ENCODE measurements at places on chromosomes 7 and 10.

DNA sequence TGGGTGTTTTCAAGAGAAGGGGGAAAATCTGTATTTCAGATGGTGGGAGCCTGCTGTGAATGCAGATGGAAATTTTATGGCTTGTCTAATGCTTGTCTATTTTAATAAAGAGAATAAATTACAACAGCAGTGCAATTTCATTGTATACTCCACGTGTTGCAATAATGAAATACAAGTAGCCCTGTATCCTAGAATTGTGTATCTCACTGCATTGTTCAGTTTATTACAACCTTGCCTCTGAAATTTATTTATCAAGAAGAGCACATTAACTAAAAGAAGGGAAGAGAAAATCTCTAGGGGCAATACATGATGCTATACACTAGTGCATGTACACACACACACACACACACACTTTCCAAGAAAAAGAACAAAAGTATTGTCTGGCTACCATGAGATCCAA, 21.8 kb downstream of the ANK3 start:
- no peak for DNase-seq

- no peak for DNase-seq
Observed at GRCh38 chr7:79453558-79454360, at the start of gene MAGI2. TSS of gene MAGI2 (minus strand) at chr7:79453667. CDS start at chr7:79453320, 347 bp downstream.

GRCh38 chr7:72429316-72429715, 17.2 kb upstream of the CALN1 start:
- no peak for DNase-seq

- no peak for DNase-seq
Observed at GRCh38 chr7:116783666-116784318, 78.6 kb upstream of the CAPZA2 start.

GRCh38 chr10:21505711-21506278, 19.7 kb downstream of the SKIDA1 start:
- DNase-seq = no peak

DNA sequence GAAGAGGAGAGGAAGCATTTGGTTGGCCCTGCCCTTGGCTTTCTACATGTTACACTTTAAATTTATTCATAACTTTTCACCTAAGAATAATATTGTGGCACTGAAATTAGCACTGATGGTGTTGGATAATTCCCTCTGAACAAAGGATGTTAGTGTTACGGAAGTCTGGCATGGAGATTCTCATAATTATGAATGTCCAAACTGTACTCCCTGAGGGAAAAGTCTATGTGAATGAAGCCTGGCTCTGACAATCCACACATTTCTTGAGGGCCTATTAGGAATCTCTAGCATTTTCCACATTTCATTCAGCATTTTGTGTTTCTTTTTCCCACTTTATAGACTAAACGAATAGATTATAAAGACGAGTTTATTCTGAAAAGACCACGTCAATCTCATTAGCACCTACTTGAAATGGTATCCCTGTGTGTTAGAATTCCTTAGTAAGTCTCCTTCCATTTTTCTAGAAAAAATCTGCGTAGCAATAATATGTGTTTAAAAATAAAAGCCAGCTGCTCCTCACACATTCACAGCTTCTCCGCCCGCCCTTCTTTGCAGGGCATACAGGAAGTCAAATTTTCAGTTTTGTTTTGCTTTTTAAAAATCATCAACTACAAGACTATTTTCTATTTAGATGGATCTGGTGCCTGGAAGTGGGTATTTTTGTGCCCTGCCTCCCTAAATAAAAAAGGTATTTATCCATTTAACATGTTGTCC, 131.8 kb upstream of the PALS2 start:
- DNase-seq = no peak

DNA sequence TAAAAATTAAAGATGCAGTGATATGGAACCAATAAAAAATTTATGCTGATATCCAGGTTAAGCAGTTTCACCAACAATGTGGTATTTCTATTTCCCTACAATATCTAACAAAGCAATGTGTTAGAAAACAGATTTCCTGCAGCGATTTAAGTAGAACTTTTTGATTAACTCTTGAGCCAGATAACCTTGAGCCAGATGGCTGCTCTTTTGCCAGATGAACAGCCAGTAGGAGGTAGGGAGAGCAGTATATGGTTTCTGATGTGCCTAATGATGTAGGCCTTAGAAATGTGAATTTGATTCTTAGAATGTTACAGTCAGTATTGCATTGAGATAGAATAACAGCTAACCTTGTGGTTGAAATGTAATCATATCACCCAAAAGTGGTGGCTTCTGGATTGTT, 31.1 kb downstream of the STAMBPL1 start:
- DNase-seq = no peak

- no peak for DNase-seq
Observed at GRCh38 chr7:156999958-157000726, 10.3 kb downstream of the MNX1 start.

DNA sequence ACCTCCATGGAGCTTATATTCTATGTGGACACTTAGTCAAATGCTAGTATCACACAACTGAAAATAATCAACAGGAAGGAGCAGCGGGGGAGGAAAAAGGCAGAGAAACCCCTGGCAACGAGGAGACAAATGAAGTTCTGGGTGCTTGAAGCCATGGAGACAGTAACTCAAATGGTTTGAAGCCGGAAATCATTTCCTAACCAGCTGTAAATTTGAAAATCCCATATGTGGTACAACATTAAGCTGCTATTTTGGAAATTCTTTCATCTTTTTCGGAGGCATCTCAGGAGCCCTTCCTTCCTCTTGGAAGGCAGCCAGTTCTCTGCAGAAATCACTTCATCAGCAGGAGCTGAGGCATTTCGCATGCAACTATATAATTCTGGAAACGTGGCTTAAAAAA, 91.4 kb downstream of the PPP1R3C start:
- no peak for DNase-seq

DNA sequence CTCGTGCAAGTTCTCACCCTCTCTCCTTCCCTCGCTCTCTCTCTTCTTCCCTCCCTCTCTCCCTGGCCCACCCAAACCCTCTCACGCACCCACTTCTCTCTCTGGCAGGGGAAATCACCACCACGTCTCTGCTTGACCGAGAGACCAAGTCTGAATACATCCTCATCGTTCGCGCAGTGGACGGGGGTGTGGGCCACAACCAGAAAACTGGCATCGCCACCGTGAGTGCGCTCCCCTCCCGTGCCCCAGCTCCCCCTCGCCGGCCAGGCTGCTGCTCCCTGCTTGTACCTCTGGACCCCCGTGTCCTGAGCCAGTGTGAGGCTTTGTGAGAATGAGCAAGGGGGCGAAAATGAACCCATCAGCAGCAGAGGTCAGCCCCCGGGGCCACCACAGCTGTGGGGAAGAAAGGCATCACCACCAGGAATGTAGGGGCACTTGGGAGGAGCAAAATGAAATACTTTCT, 25.5 kb downstream of the C10orf105 start:
- no peak for DNase-seq

- DNase-seq = no peak
Observed at GRCh38 chr10:48439031-48439430, 132.6 kb downstream of the MAPK8 start.

DNA sequence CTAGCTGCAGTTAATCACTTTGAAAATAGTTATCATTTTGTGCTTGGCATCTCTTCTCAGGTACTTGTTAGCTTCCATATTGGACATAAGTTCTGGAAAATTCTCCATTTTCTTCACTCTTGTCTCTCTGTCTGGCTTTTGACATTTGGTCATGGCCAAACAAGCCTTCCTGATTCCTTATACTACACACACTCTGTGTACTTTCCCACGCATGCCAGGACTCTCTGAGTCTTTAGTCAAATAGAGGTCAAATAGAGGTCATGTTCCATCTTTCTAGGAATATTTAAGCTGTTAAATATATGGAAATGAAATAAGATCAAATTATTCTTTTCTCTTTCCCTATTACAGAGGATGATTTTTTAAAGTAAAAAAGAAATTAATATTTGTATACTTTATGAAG, 235.5 kb upstream of the PLXDC2 start:
- no peak for DNase-seq

GRCh38 chr10:88804083-88804812, 1.7 kb downstream of the LIPM start:
- no peak for DNase-seq

DNA sequence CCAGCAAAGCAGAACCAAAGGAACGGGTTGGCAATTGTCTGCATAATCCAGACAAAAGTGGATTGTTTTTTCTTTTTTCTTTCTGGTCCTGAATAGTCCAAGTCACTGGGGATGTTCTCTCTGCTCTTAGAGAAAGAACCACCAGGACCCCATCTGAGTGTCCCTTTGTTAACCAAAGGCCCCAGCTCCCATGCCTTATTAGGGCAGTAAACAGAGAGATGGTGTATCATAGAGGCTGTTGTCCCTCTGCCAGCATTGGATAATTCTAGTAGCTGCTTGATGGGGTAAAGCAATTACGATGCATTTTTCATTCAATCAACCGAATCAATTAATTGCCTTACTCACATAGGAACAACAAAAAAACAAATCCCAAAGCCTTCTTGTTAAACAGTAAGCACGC, 213.0 kb downstream of the BUB3 start:
- no peak for DNase-seq

GRCh38 chr10:70052462-70053217, at the start of gene MACROH2A2:
TSS of gene MACROH2A2 (plus strand) at chr10:70052846. CDS start at chr10:70075659, 22,813 bp downstream.
- no peak for DNase-seq

DNA sequence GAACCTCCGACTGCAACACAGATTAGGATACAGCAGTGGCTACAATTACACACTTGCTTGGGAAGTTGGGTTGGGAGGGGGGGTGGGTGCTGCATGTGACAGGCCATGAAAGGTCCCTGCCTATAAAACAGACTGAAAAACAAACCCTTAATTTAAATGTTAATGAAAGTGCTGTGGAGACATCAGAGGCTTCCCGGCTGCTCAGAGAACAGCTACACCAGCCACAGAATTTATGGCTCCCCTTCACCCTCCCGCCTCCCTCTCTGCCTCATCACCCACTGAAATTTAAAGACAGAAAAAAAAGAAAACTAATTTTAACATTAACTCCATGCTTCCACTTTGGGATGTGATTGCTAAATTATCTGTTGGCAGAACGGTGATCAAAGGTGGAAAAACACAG, 34.7 kb downstream of the FBXW4 start:
- no peak for DNase-seq

- DNase-seq = peak; percentile 20
Observed at GRCh38 chr7:30276203-30276900, 8.0 kb upstream of the ZNRF2 start.

DNA sequence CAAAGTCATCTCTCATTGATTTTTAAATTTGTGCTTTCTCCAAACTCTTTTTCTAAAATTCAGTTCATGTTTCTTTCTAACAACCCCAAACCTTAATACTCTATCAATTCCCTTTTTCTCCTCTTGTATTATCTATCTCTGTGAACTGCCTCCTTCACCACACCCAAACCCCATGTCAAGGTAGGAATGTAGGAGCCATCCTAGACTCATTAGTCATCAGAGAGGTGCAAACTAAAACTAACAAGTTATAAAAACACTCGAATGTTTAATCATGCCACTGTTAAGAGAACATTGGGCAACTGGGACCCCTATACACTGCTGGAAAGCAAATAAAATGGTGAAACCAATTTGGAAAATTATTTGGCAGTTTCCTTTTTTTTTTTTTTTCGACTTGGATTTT, 533.8 kb upstream of the LRRN3 start:
- no peak for DNase-seq

GRCh38 chr10:103551619-103552602, 58.4 kb downstream of the NEURL1 start:
- no peak for DNase-seq

- no peak for DNase-seq
Observed at GRCh38 chr10:127391875-127392274, 157.2 kb upstream of the NPS start.

GRCh38 chr10:95422233-95422632, 131.4 kb upstream of the PDLIM1 start:
- no peak for DNase-seq

- no peak for DNase-seq
Observed at GRCh38 chr10:80410578-80411145, 2.3 kb downstream of the PRXL2A start.

- no peak for DNase-seq
Observed at GRCh38 chr10:33189808-33190207, 144.7 kb downstream of the NRP1 start.

GRCh38 chr7:134645478-134645877, 1.2 kb upstream of the BPGM start:
- no peak for DNase-seq

- no peak for DNase-seq
Observed at GRCh38 chr7:27064159-27064558, 31.6 kb downstream of the HOXA1 start.

- no peak for DNase-seq
Observed at GRCh38 chr10:94156453-94156852, 162.7 kb downstream of the PLCE1 start.

- DNase-seq = no peak
Observed at GRCh38 chr10:105598207-105598606, 957.1 kb downstream of the SORCS3 start.

DNA sequence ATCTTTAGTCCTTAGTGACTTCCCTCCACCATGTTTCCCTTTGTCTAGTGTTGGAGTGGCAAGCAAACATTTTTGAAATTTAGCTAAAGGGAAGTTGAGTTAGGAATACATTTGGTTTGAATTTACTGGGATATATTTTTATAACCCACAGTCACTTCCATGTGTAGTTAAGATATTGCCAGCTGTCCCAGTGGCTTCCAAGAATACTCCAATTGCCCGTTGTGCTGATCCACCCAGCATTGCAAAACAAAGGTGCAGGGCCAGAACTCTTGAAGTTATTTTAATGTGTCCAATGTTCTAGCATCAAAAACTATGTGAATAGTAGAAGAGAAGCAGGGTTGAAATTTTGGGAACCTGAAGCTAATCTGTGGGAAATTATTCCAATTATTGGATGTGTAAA, 2.5 kb upstream of the P4HA1 start:
- no peak for DNase-seq

DNA sequence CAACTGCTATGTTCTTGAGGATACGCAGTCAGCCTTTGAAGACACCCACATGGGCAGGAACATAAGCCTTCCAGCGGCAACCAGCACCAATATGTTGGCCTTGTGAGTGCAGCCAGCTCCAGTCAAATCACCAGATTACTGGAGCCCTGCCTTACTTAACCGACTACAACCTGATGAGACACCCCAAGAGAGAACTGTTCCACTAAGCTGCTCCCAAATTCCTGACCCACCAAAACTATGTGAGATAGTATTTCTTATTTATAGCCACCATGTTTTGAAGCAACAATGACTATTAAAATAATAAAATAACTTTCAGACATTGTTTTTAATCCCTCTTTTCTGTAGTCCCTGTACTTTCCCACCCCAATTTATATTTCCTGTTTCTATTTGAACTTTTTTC, 179.6 kb downstream of the ADK start:
- DNase-seq = no peak

GRCh38 chr7:87926581-87927461, 7.2 kb upstream of the ADAM22 start:
- DNase-seq = no peak

- no peak for DNase-seq
Observed at GRCh38 chr10:88256013-88256680, 327.0 kb downstream of the RNLS start.

- no peak for DNase-seq
Observed at GRCh38 chr10:6654571-6654970, 74.5 kb upstream of the PRKCQ start.

GRCh38 chr10:129035052-129035827, 431.8 kb upstream of the MGMT start:
- peak; percentile 12 for DNase-seq

GRCh38 chr10:131174211-131174565, 137.3 kb downstream of the TCERG1L start:
- no peak for DNase-seq

Measured in effector memory CD4-positive, alpha-beta T cell (primary cell).